ENCODE measurements at places on chromosomes 2 and 18.

DNA sequence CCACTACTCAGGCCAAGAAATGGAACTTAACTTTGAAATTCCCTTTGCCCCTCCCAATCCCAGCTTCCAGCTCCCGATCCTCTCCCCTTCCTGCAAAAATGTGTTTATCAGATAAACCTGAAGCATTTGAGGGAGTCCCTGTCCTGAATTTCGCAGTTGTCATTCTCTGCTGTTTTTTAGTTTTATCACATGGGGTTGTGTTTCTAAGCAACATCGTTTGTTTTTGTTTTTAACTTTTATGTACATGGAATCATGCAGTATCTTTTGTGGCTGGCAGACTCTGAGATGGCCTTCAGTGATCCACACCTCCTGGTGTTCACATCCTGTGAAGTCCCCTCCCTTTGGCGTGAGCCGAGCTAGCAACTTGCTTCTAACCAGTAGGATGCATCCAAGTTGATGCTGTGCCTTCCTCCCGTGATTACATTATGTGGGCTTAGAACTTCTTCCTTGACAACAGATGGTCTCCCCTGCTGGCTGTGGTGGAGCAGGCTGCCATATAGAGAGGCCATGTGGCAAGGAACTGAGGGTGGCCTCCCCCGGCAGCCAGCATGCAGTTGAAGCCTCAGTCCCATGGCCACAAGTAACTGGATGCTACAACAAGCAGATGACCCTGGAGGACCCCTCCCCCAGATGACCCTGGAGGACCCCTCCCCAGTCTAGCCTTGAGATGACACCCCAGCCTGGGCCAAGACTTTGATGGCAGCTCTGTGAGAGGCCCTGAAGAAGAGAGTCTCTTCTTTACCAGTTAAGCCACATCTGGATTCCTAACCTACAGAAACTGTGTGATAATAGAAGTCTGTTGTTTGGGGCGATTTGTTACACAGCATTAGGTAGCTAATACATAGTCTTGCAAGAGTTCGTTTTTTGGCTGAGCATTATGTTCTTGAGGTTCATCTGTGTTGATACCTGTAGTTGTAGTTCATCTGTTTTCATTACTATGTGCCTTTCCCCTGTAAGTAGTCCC lies 27.7 kb downstream of the SH3BP4 start:
- H3K27me3 ChIP-seq, result peaks cover 11% of the 10 kb centered on the region
- H3K36me3 ChIP-seq, result peaks cover 8% of the 10 kb centered on the region
- no peak for DNase-seq

GRCh38 chr2:238615187-238615586 lies 188.5 kb downstream of the ASB1 start:
- DNase-seq, result no peak
- H3K4me3 ChIP-seq, result no peak overlapping the region

GRCh38 chr2:160241251-160242137 lies 41.4 kb upstream of the ITGB6 start:
- H3K4me3 ChIP-seq, result no peak overlapping the region
- H3K27me3 ChIP-seq, result peaks cover 4% of the 10 kb centered on the region
- DNase-seq, result no peak

DNA sequence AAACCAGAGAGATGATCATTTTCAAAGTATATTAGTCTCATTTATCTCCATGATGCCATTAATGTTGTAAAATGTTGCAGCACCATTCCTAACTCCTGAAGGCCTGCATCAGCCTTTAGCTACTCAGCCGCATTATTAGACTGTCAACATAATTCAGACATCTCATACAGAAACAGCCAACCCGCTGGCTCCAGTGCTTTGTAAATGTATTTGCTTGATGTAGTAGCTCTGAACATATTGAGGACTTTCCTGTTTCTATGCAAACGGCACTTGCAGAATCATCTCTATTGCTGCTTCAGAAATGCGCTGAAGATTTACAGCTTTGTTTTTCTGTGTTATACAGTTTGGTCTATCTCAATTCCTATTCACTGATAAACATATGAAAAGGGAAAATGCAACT lies 372.2 kb downstream of the DSEL start:
- DNase-seq, result no peak
- no peaks in the 10 kb centered on the region for H3K36me3 ChIP-seq
- H3K4me3 ChIP-seq, result no peak overlapping the region
- H3K27me3 ChIP-seq, result no peaks in the 10 kb centered on the region

GRCh38 chr2:184927040-184927439 lies 328.7 kb downstream of the ZNF804A start:
- peaks cover 6% of the 10 kb centered on the region for H3K4me1 ChIP-seq
- H3K4me3 ChIP-seq, result no peak overlapping the region
- DNase-seq, result no peak
- H3K27me3 ChIP-seq, result no peaks in the 10 kb centered on the region
- no peak overlapping the region for H3K27ac ChIP-seq

DNA sequence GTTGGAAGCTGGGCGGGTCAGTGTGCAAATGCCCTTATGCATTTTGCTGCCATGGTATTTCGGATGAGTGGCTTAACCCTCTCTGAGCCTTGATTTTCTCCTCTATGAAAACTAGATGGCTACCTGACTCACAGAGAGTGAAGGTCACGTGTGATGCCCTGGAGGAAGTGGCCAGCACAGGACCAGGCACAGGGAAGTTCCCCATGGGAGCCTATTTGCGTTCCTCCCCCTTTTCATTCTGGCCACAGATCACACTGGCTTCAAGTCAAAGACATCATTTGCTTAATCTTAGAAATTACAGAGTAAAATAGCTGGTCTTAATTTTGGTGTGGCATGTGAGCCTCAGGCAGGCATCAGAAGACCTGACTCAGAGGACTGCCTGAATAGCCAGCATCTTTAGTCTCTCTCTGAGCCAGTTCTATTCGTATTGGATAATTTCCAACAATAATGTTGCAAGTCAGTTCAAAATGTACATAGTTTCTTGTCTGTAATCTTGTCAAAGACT lies 57.6 kb upstream of the CD302 start:
- no peaks in the 10 kb centered on the region for H3K27me3 ChIP-seq
- DNase-seq, result no peak
- no peaks in the 10 kb centered on the region for H3K36me3 ChIP-seq
- no peak overlapping the region for H3K27ac ChIP-seq
- H3K4me3 ChIP-seq, result no peak overlapping the region
- H3K4me1 ChIP-seq, result no peaks in the 10 kb centered on the region

- DNase-seq, result no peak
- H3K4me1 ChIP-seq, result peaks cover 7% of the 10 kb centered on the region
- H3K27ac ChIP-seq, result no peak overlapping the region
- no peaks in the 10 kb centered on the region for H3K36me3 ChIP-seq
These were observed 269.3 kb downstream of the GLI2 start for GRCh38 chr2:121004950-121005349.

GRCh38 chr2:96315400-96316071 lies 9.6 kb upstream of the ITPRIPL1 start:
- H3K4me3 ChIP-seq, result no peak overlapping the region
- H3K27ac ChIP-seq, result peak overlapping the region; percentile 52
- H3K36me3 ChIP-seq, result no peaks in the 10 kb centered on the region
- H3K4me1 ChIP-seq, result peaks cover 4% of the 10 kb centered on the region

DNA sequence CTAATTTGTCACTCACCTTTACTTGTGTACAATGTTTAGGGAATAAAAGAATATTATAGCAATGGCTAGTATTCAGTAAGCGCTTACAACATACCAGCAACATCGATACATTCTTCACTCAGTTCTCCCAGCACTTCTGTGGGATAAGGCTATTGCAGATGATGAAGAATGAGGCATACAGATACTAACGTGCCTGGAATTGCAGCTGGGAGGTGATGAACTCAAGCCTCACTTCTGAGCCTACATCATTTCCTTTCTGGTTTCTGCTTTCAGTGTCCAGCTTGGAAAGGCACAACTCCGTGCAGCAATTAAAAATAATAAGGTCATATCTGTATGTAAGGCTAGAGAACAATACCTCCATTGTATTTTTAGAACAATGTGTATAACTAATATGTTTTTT lies 95.4 kb upstream of the AQP4 start:
- no peak for DNase-seq
- no peak overlapping the region for H3K4me3 ChIP-seq
- peaks cover 4% of the 10 kb centered on the region for H3K27me3 ChIP-seq

- H3K27ac ChIP-seq, result no peak overlapping the region
- DNase-seq, result no peak
- H3K4me1 ChIP-seq, result peaks cover 12% of the 10 kb centered on the region
These were observed 84.7 kb downstream of the EHD3 start for GRCh38 chr2:31318361-31319336.

DNA sequence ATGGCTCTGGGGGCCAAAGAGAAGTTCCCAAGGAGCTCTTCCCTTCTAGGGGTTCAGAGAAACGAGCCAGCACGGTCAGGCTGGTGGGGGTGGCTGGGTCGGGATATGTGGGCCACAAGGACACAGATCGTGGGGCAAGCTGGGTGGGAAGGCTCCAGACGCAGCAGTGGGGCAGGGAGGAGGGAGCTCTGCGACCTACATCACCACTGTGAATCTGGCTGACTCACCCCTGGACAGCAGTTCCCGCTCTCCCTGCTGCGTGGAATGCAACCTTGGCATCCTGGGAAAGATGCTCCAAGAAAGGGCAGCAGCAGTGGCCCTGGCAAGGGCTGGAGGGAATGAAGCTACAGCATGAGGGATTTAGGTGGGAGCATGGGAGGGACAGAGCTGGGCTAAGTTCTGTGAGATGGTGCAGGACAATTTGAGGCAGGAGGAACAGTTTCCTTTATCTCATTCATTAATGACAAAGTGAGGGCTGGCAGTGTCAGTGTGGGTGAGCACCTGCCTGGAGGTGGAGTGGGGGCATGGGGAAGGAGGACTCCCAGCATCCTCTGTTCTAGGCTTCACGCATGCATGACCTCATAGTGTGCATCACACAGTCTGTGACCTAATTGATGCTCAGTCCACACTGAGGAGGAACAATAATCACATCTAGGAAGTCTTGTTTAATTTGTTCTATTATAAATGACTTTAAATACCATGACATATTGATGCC lies 25.0 kb downstream of the CELF4 start:
- DNase-seq, result no peak
- no peak overlapping the region for H3K4me3 ChIP-seq
- no peak overlapping the region for H3K27ac ChIP-seq
- H3K27me3 ChIP-seq, result peaks cover 11% of the 10 kb centered on the region
- no peaks in the 10 kb centered on the region for H3K36me3 ChIP-seq

DNA sequence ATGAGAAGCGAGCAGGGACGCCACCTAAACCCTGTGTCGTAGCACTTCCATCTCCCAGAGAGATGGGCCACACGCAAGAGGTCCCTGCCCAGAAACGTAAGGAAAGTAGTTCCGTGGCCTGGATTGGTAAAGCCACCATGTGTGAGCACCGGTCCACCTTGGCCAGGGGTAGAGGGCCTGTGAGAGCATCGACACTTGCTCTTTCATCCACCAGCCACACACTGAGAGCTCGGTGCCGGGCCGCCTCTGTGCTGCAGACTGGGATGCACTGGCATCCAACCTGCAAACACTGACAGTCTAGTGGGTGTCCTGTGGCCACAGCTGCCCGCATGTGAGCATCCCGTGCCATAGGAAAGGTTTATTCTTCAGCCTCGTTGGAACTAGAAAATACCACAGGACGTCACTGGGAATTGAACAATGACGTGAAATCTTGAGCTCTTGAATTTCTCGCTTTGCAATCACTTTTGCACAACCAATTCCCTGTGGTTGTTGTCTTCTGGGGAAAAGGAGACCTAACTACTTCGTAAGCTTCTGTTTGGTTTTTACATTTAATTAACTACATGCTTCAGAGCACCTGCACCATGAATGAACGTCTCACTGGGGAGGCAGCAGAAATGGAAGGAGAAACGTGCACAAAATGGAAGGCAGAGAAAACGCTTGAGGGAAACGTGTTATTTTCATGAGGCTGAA lies 212.0 kb upstream of the RAB6C start:
- H3K36me3 ChIP-seq, result no peaks in the 10 kb centered on the region
- no peak overlapping the region for H3K27ac ChIP-seq
- no peaks in the 10 kb centered on the region for H3K4me1 ChIP-seq
- peaks cover 5% of the 10 kb centered on the region for H3K27me3 ChIP-seq
- DNase-seq, result no peak

DNA sequence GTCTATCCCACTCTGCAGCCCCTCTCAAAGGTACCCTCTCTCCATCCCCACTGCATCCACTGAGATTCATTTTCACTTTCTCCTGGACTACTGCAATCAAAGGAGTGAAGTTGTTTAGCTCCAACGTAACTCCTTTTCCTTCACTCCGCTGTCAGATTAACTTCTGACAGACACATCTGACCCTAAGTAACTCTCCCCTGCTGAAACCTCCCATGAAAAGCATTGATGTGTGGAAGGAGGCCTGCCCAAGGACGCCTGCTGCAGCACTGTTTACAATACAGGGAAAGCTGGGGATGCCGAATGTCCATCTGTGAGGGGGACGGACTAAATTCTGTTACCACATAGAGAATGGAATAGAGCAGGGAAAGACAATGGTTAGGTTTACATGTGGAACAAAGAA lies 114.8 kb downstream of the TMEM163 start:
- H3K4me3 ChIP-seq, result no peak overlapping the region
- H3K27ac ChIP-seq, result no peak overlapping the region
- peaks cover 29% of the 10 kb centered on the region for H3K4me1 ChIP-seq
- peaks cover 4% of the 10 kb centered on the region for H3K36me3 ChIP-seq

DNA sequence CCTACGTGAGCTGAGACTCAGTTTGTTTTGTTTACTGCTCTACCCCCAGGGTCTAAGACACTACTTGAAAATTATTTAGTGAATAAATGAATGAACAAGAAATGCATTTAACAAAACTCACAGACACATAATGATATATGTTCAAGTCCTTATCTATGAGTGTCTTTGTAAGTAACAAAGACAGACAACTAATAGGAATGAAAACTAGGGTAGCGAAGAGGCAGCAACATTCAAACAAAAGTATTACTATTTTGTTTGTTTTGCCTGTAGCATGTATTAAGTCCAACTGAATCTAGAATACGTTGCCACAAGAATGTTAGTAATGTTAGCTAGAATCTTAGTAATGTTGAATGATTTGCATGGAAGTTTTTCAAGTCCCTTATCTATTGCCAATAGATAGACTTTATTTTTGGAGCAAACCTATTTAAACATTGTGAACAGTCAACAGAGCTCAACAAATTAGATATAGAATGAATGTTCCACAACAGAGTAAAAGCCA lies 144.8 kb upstream of the VWC2L start:
- H3K27me3 ChIP-seq, result no peaks in the 10 kb centered on the region
- H3K27ac ChIP-seq, result no peak overlapping the region
- H3K4me3 ChIP-seq, result no peak overlapping the region
- no peaks in the 10 kb centered on the region for H3K4me1 ChIP-seq
- DNase-seq, result no peak
- no peaks in the 10 kb centered on the region for H3K36me3 ChIP-seq

DNA sequence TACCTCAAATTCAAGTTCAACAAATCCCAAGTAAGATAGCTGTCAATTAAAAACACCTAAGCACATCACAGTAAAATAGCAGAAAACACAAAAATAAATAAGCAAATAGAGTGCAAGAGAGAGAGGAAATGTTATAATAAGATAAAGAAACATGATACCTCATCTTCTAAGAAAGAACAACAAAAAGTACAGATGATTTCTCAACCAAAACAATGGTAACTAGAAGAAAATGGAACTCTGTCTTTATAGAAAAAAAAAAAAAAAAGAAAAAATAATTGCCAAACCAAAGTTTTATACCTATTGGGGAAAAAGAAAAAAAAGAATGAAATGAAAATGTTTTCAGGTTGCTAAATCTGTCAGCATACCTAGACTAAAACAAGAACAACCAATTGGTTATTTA lies 1253.5 kb upstream of the CDH2 start:
- H3K36me3 ChIP-seq, result no peaks in the 10 kb centered on the region
- H3K4me3 ChIP-seq, result no peak overlapping the region
- no peak for DNase-seq
- H3K27ac ChIP-seq, result no peak overlapping the region

GRCh38 chr2:171531836-171532450 lies 9.7 kb downstream of the CYBRD1 start:
- no peak overlapping the region for H3K4me3 ChIP-seq
- H3K4me1 ChIP-seq, result no peaks in the 10 kb centered on the region
- no peak for DNase-seq

GRCh38 chr2:1714291-1715064 lies 29.8 kb downstream of the PXDN start:
- peak overlapping the region; percentile 90 for H3K27ac ChIP-seq
- peaks cover 20% of the 10 kb centered on the region for H3K27me3 ChIP-seq
- peaks cover 65% of the 10 kb centered on the region for H3K4me1 ChIP-seq
- DNase-seq, result no peak
